T-cell (primary cell): ENCODE measurements at places on chromosomes 6 and 20.

- no peak for DNase-seq
Measured at GRCh38 chr6:16837217-16837972, 76.1 kb upstream of the ATXN1 start.

DNA sequence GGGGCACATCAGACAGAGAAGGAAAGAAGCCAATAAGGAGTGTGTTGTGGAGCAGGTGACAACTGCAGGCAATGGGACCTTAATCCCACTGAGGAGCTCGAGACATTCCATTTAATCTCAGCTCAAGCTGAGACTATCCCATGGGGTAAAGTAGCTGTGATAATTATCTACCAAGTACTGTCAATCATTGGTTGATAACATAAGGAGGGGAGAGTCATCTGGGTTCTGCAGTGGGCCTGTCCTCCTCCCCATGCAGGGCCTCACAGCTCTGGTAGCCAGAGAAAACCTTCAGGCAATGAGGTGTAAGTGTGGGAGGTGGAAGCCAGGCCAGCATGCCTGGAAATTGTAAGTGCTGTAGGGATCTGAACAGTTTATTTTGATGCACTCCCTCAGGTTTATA lies 375.0 kb upstream of the ARID1B start:
- DNase-seq = no peak

DNA sequence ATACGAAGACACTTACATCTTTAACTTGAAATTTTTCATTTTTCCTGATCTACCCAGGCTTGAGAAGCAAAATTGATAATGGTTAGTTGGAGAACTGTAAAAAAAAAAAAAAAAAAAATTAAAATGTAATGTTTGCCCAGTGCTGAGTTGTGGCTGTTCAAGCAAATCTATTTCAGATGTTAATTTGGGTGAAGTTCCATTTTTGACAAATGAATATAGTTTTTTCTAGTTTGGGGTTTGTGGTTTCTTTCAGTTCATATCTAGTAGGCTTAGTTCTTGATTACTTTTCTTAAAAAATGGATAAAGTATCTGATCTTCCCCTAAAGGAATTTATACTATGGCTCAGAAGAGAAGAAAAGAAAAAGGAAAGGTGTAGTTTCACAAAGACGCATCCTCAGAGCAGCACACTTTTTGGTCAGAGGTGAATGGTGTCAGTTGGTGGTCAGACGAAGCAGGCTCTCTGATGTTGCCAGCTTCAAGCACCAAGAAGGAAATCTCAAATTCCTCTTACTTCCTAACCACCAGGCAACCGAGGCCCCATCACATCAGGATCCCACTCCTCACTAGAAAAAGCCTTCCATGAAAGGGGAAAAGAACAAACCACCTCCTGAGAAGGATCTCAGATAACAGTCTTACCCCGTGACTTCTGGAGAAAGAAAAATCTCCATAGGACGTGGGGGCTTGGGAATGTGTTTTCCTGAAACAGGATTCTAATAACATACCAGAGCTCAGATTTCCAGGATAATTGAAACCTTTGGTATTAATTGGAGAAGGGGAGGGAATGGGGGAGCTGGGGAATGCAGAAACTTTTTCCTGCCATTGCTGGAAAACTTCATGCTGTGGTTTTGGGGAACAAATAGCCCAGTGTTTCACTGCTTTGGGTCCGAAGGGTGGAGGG lies 396.2 kb downstream of the CD83 start:
- no peak for DNase-seq

DNA sequence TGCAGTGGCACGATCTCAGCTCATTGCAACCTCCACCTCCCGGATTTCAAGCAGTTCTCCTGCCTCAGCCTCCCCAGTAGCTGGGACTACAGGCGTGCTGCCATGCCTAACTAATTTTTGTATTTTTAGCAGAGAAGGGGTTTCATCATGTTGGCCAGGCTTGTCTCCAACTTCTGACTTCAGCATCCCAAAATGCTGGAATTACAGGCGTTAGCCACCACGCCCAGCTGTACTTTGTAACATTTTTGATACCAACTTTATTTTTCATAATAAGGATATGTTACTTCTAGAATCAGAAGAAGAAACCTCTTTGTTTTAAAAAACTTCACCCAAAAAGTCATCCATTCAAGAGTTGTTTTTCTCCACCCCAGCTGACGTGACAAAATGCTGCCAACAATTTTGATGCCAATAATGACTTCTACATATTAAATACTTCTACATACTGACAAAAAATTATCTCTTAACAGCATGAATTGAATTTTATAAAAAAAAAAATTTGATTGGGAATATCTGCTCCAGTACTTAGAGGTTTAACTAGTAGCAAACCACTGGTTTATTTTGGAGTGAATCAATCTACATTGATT lies 22.5 kb upstream of the PRIM2 start:
- DNase-seq = no peak

DNA sequence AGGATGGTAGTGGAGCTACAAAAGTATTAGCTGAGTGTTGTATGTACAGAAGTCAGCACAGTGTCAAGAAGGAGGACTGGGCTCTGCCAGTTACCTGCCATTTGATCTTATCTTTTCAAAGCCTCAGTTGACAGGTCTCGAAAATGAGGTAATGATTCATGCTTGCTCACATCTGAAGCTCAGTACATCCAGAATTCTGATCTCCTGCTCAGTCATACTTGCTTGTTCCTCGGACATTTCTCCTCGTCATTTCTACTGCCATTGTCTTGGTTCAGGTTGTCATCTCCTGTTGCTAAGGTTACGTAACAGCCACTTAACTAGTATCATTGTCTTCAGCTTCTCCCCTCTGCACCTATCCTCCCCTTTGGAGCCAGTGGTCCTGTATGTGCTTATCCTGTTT lies 89.5 kb downstream of the SLX4IP start:
- no peak for DNase-seq
